ENCODE measurements at places on chromosomes 2 and 18.

- no peak for DNase-seq
These were observed 19.1 kb upstream of the IL18R1 start for GRCh38 chr2:102336502-102336945.

GRCh38 chr2:100817388-100817985 lies 2.5 kb upstream of the NPAS2 start:
- DNase-seq: no peak

DNA sequence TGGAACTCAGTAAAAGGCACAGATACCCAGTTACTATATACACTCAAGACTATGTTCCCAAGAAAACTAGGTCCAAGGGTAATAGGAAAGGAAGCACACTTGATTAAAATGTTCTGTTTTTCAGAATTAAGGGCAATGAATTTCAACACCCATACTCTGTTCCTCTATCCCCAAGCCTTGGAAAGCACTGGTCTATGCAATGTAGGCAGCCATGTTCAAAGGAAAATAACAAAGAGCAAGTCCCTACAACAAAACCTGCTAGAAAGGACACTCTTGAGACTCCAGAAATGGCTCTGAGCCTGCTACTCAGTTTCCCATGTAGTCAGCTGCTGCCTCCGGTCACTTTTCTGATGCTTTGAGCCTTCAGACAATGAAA lies 6.8 kb downstream of the CYB5A start:
- DNase-seq: no peak

DNA sequence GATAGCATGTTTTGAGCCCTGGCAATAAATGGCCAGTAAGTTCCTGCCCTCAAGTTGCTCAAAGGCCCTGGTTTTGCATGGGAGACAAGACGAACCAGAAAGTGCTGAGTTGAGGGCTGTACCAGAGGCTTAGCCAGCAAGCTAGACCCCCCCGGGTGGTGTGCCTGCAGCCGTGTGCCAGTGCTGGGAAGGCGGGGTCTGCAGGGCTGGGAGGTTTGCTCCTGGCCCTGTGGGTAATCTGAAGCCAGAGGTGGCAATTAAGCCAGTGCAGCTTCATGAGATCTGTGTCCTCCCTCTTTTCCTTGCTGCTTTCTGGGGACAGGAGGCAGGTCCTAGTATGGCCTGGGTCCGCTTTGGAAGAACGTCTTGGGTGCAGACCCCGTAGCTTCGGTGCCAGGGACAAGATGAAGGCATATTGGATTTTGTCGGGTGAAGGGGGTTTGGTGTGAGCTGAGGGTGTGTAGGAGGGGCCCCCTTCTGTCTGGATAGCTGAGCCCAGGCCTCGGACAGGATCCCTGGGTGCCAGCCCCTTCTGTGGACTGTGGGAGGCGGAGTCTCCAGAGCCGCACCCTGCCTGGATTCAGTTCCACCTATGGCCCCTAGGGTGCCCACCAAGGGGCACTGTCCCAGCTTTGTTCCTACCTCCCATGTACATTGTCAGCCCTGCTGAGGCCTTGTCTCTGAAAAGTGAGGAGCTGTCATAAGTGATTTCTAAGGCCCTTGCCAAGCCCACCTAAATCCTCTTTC lies 15.6 kb downstream of the ATOH8 start:
- no peak for DNase-seq

DNA sequence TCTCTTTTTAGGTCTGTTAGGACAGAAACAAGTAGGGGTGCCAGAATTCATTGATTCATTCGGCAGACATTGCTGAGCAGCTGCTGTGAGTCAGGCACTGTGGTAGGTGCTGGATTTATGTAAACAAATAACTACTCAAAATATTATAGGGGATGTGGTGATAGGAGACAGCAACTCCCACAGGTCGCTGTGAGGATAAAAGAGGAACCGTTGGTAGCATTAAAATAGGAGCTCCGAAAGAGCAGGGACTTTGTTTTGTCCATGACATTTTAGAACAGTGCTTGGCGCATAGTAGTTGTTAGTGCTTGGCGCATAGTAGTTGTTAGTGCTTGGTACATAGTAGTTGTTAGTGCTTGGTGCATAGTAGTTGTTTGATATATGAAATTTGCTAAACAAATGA lies 29.2 kb downstream of the ATP6V1C2 start:
- DNase-seq: no peak

- DNase-seq: no peak
These were observed 545.4 kb downstream of the CCDC85A start for GRCh38 chr2:56729212-56729611.

- no peak for DNase-seq
These were observed 25.2 kb upstream of the STON1 start for GRCh38 chr2:48504647-48505327.

GRCh38 chr18:27022477-27022876 lies 157.0 kb upstream of the AQP4 start:
- no peak for DNase-seq

- DNase-seq: no peak
These were observed 10.2 kb upstream of the ZNF407 start for GRCh38 chr18:74587441-74587840.

GRCh38 chr18:58316396-58317342 lies 272.6 kb downstream of the NEDD4L start:
- DNase-seq: no peak

DNA sequence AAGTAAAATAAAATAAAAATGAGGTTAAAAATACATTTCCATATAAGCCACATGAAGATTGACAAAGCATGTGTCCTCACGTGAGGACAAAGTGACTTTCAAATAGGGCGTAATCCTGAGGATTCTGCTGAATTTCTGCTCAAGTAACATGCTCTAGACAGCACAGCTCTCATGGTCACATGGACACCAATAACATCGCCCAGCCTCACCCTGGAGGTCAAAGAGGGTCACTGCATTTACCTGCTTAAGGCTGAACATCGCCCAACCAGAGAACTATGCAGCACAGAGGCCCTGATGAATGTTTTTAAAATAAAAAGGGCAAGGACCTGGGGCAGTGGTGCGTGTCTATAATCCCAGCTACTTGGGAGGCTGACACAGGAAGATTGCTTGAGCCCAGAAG lies 30.2 kb downstream of the TGFBRAP1 start:
- no peak for DNase-seq

DNA sequence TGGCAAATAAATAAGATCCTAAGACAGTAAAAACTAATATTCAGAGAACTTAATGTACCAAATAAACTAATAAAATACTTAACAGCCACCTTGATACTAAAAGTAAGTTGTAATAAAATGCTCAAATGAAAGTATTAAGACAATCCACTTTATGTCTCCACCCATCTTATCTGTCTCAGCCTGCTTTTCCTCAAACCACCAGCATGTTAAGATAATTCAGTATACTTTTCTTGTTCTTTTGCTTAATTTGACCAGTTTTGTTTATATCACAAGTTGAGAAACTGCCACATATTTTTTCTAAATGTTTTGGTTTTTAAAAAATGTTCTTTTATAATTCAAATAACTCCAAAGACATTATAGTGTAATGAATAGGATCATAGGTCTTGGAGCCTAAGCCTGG lies 142.0 kb downstream of the MBD5 start:
- no peak for DNase-seq

- no peak for DNase-seq
These were observed 35.9 kb downstream of the LHCGR start for GRCh38 chr2:48719480-48720177.

- DNase-seq: no peak
These were observed 76.8 kb downstream of the ABI2 start for GRCh38 chr2:203404996-203405395.

GRCh38 chr2:598058-598802 lies 79.0 kb downstream of the TMEM18 start:
- DNase-seq: no peak

- no peak for DNase-seq
These were observed 239.5 kb downstream of the MYCN start for GRCh38 chr2:16179701-16180416.

All from stimulated activated CD8-positive, alpha-beta memory T cell treated with anti-CD3 and anti-CD28 coated beads, Interleukin-4, amount 100 ng/mL, for 24 hours (primary cell).